ENCODE measurements at places on chromosomes 12 and 14. TPM values are rescaled to one million over a fixed set of nuclear protein-coding genes. Genes with fewer than 3 reads are reported as not detected.

DNA sequence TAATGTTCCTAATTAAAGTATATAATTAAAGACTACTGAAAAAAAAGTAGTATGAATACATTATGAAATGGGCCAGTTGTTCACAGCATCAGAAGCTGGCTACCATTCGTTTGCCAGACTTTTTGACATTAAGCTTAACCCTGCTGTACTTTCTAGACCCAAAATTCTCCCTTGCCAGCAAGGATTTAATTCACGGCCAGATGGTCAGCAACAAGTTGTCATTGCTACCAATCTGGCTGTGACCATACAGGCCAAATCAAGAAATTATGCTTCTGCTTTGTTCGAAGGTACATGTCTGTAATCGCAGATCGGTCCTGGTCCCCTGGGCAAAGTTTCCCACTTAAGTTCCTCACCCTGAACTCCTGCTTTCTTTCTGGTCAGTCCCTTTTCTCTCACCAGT, 217.7 kb upstream of the ATXN7L3B start:
- no peak for DNase-seq

GRCh38 chr14:57834001-57834598, 31.8 kb downstream of the SLC35F4 start:
- DNase-seq, result no peak

GRCh38 chr12:2523317-2523716, 271.5 kb upstream of the FKBP4 start:
- DNase-seq, result no peak

The GPRC5D gene
- 0.11 TPM for total RNA-seq

The SERPINA4 gene
- total RNA-seq, result not detected

DNA sequence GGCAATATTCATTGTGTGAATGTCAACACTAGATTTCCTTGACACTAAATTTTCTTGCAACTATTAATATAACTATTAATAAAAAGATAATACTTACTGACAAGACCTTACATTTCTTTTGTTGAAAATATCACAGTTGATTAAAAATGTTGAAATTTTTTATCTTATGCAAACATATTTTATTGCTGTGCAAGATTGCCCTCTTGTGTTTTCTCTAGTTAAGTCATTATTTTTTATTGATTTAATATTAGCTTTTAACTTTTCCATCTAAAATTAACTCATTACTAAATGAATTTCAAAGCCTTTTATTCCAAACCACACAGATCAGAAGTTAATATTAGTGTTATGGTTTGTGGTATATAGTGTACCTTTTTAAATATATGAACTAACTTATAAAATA, 11.7 kb upstream of the NAA30 start:
- no peak for DNase-seq

- DNase-seq, result no peak
Observed at GRCh38 chr12:62335796-62336195, 75.6 kb downstream of the USP15 start.

- no peak for DNase-seq
Observed at GRCh38 chr12:65926119-65926908, 102.0 kb downstream of the HMGA2 start.

The DICER1 gene
- total RNA-seq, result 32.9 TPM

- no peak for DNase-seq
Observed at GRCh38 chr14:31070431-31070830, 44.3 kb upstream of the STRN3 start.

DNA sequence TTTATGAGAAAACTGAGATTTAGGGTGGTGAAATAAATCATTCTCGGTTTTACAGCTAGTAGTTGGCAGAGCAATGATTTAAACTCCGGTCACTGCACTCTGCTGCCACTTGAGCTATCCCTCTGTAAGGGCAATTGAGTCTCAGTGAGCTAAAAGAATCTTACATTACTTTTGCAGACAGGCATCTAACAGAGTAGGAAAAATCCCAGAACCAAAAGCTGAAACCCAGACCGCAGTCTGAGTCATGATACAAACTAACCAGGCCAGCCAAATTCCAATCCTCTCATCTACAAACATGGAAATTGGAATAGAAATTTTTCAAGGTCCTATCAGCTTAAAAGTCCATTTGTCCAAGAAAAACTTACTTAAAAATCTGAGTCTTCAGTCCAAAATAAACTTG, 73.7 kb downstream of the ANKS1B start:
- DNase-seq, result no peak

GRCh38 chr14:52703225-52703624, 3.8 kb upstream of the PSMC6 start:
- peak; percentile 47 for DNase-seq

DNA sequence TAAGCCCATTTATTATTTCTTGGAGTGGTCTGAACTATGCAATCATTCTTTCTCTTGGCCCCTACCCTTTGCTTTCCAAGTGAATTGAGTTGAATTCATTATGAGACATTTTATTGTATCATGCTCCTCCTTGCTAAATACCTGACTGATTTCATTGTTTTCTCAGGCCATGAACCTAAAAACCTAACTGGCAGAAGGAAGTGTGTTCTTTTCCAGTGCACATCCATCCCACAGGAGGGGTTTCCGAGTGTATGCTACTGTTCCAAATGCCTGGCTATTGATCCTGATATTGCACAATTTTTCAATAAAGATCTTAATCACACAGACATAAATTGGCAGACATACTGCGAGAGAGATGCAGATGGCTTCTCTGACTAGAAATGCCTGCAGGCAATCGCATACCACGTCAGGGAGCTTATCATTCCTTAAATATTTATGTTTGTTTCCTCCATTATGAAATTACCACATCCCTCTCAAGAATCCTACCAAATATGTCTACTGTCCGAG, 162.2 kb upstream of the EGLN3 start:
- no peak for DNase-seq

The SLCO1B3 gene
- total RNA-seq, result not detected

The IAPP gene
- total RNA-seq, result not detected

- DNase-seq, result no peak
Observed at GRCh38 chr12:46267575-46267824, 1.3 kb downstream of the SLC38A1 start.

DNA sequence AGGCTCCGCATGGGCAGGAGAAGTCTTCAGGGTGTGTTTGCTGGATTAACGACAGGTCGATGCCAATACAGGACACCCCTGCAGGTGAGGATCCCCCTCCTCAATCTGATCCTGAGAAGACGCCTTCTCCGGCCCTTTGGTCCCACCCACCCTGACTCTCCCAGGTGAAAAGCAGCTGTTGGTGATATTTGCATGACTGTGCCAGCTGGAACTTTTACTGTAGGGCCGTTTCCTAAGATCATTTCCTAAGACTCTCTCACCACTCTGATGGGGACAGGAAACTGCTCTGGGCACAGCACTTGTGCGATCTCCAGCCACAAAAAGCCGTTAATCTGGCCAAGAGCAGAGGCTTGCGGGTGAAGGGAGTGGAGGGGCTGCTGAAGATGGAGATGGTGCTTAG, 16.8 kb upstream of the EIF5 start:
- no peak for DNase-seq

GRCh38 chr14:37870170-37870569, 274.7 kb downstream of the TTC6 start:
- DNase-seq, result no peak

DNA sequence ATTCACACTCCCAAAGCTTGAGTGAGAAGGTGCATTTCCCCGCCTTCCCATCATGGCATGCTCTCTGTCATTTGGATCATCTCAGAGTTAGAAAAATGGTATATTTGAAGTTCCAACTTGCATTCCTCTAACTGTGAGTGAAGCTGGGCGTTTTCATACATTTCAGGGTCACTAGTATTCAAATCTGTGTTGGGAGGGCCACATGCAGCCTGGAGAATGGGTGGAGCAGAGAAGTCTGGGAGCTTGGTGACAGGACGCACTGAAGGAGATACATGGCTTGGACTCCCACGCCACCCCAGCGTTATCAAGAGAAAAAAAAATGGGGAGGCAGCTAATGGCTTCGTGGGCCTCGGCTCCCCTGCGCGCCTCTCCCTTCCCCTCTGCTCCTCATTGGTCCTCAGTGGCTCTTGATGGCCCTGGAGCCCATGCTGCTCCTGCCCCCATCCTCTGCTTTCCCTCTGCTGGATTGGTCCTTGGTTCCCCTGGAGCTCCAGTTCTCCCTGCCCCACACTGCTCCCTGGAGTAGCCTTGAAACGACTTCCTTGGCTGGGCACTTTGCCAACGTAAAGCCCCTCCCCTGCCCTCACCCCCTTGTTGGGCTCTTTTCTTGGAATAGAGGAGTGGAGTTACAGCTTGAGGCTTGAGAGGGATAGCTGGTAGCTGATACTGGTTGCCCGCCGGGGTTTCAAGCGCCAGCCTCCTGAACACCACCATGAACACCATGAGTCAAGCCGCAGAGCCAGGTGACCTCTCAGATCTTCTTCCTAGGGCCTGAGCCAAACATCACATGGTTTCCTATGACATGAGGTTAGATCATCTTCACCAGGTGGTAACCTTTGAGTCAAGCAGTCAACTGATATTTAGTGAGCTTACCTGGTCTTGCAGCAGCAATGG, 139.6 kb downstream of the PRKCH start:
- no peak for DNase-seq

- no peak for DNase-seq
Observed at GRCh38 chr12:71085575-71085974, 72.2 kb downstream of the TSPAN8 start.

- no peak for DNase-seq
Observed at GRCh38 chr12:55745361-55746173, 2.6 kb downstream of the GDF11 start.

GRCh38 chr14:39984323-39984722, 552.1 kb upstream of the FBXO33 start:
- DNase-seq, result no peak

- no peak for DNase-seq
Observed at GRCh38 chr14:71135911-71136310, 228.7 kb downstream of the PCNX1 start.

The BTBD7 gene
- 32.6 TPM for total RNA-seq

The DTX1 gene
- total RNA-seq, result not detected

DNA sequence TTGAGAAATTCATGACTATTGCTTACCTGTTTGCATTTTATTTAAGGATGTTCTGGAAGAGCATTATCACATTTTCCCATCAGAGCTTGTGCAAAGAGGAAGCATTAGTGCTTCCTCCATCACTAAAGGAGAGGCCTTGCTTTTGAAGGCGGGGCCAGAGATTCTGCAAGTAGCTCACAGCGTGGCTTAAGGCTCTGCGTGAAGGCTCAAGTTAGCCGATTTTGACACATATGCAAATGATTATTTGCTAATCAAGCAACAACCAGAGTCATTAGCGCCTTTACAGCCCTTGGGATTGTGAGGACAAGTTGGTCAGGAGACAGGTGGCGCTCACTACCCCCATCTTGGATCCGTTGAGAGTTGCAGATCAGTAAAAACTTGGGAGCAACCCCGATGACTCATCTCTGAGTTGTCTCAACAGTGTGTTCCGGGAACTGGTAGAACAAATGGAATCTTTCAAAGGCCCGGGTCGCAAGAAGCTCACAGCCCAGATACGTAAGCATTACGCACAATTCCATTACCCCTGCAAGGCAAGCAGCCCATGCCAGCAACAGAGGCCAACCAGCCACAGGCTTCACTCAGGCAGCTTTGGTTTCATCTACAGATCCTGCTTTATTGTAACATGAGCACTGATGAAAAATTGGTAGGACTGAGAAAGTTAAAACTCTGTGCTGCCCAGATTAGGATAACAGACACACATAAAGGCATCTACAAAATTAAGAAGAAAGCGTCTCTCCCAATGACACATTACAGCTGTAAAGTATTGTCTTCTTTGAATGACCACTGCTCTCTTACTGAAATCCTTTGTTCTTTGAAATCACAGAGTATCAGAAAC, 34.9 kb upstream of the SPTSSA start:
- peak; percentile 61 for DNase-seq

The ABHD4 gene
- 6.7 TPM for total RNA-seq

The SLC25A47 gene
- 0.04 TPM for total RNA-seq

The ASB2 gene
- total RNA-seq, result not detected

The ARMH4 gene
- 2.1 TPM for total RNA-seq

The NOP9 gene
- total RNA-seq, result 41.3 TPM

DNA sequence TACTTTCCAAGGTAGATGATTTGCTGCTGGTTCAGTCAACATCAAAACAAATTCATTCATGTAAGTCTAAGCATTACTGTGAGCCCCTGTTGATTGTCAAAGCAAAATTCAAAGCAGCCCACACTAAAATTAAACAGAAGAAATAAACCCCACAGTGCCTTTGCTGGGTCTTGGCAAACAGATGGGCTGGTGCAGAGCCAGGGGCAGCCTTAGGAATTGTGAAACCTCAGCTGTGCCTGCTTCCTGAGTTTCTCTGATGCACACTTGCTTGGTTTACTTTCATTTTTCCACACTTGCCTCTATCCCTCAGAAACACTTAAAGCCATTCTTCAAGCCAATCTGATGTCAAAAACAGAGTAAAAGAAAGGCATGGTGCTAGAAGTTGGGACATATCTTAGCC, 6.6 kb upstream of the PLEKHG7 start:
- peak; percentile 3 for DNase-seq

GRCh38 chr14:98924046-98924445, 348.0 kb downstream of the BCL11B start:
- no peak for DNase-seq

DNA sequence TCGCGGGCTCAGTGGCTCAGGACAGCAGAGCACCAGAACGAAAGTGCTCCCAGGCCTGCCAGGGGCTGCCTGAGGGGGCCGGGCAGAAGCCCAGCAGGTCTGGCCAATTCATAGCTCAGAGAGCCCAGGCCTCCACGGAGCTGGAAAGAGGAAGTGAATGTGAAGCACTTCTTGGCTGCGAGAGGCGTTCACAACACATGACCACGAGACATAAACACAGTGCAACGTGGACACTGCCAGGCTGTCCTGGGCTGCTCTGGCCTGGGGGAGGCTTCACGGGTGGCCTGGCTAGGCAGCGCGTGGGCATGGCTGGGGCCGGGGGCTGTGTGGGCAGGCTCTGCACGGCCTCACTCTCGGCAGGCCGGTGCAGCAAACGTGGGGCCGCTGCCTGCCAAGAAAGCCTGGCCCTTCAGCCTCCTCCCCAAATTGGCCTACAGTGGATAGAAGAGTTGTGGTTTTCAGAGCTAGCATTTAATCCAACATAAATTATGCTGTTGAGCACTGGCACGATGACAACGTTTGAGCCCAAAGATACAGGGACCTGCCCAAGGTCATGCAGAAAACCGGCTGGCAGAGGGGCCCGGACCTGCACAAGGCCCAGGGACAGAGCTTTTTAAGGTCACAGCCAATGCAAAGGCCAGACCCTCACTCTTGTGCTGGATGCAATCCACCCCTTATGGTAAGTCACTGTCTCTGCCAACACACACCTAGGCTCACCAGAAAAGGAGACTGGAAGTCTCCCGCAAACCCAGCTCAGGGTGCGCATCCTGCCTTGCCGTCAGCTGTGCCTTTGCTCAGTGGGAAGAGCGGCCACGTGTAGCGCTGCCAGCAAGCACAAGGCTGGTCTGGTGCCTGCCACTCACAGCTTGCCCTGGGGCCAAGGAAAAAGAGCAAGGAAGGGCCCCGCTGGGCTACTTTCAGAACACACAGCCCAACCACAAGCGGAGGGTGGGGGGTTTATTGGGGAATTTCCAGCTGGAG, 8.6 kb downstream of the SLC25A29 start:
- DNase-seq, result peak; percentile 37

GRCh38 chr14:33229269-33229929, 290.7 kb downstream of the NPAS3 start:
- DNase-seq, result no peak

GRCh38 chr14:85873006-85873405, 343.1 kb downstream of the FLRT2 start:
- no peak for DNase-seq

- no peak for DNase-seq
Observed at GRCh38 chr14:56494167-56494566, 85.4 kb upstream of the TMEM260 start.

- DNase-seq, result no peak
Observed at GRCh38 chr12:70398862-70399261, 32.8 kb downstream of the KCNMB4 start.

Data from pulmonary artery endothelial cell (primary cell).